ENCODE measurements at places on chromosomes 2 and 18. TPM values are rescaled to one million over a fixed set of nuclear protein-coding genes. Genes with fewer than 3 reads are reported as not detected.

RAB27B gene
- 4.6 TPM for total RNA-seq

TCF7L1 gene
- total RNA-seq = 14.1 TPM

ALPP gene
- not detected for total RNA-seq

SLC35G4 gene
- total RNA-seq = not detected

FOXD4L1 gene
- 0.12 TPM for total RNA-seq

THAP4 gene
- 82.2 TPM for total RNA-seq

SP9 gene
- not detected for total RNA-seq

PLCD4 gene
- total RNA-seq = 6.7 TPM

FLACC1 gene
- 3.5 TPM for total RNA-seq
